ENCODE measurements at places on chromosomes 1 and 21. TPM values are rescaled to one million over a fixed set of nuclear protein-coding genes. Genes with fewer than 3 reads are reported as not detected.

DNA sequence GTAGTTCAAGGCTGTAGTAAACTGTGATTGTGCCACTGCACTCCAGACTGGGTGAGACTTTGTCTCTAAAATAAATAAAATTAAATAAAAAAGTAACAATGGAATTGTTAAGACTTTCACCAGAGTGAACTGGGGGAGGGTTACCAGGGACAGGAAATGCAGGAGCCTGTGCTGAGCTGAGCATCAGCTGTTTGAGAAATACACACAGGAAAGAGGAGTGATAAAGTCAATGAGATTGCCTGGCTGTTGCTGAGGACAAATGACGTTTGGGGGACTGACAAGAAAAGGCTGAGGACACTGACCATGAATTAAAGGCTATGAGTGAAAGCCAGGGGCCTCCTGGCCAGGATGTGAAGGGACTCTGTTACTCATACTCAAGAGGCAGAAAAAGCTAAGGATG is 226.3 kb downstream of the SETD4 start:
- no peaks in the 10 kb centered on the region for H3K36me3 ChIP-seq
- H3K27ac ChIP-seq, result no peak overlapping the region
- no peak overlapping the region for H3K4me3 ChIP-seq

DNA sequence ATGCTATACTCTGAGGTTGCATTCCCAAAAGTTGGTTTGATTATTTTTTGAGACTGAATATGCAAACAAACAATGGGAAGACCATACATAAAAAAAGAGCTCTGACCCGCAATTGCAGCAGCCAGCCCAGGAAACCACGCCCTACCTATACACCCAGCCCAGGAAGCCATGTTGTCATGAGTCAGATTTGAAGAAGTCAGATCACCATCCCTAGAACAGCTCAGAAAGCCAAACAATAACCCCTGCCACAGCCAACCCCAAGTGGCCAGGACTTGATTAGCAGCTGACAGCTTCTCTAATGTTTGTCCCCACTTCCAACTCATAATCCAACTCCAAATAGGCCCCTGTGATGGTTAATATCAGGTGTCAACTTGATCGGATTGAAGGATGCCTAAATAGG is 621.9 kb downstream of the NPHP4 start:
- peaks cover 2% of the 10 kb centered on the region for H3K27me3 ChIP-seq
- H3K27ac ChIP-seq, result no peak overlapping the region
- H3K4me1 ChIP-seq, result peaks cover 13% of the 10 kb centered on the region
- H3K4me3 ChIP-seq, result no peak overlapping the region

- no peak overlapping the region for H3K27ac ChIP-seq
- H3K4me3 ChIP-seq, result no peak overlapping the region
- peaks cover 40% of the 10 kb centered on the region for H3K27me3 ChIP-seq
- peaks cover 8% of the 10 kb centered on the region for H3K4me1 ChIP-seq
These were observed 2.5 kb downstream of the BACE2 start for GRCh38 chr21:41170442-41170841.

DNA sequence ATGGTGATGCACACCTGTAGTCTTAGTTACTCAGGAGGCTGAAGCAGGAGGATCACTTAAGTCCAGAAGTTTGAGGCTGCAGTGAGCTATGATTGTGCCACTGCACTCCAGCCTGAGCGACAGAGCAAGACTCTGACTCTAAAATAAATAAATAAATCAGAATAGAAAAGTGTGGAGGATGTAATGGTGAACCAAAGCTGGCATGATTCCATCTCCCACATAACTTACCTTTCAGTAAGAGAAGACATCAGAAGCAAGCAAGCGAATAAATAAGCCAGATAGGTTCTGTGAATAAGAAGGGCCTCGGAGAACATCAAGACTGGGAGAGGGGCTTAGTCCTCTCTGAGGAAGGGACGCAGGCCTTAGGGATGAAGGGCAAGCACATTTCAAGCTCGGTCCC is 59.5 kb downstream of the TOMM20 start:
- H3K27me3 ChIP-seq, result no peaks in the 10 kb centered on the region
- no peak overlapping the region for H3K27ac ChIP-seq
- H3K36me3 ChIP-seq, result no peaks in the 10 kb centered on the region
- H3K4me3 ChIP-seq, result no peak overlapping the region
- H3K4me1 ChIP-seq, result peaks cover 11% of the 10 kb centered on the region
- DNase-seq, result no peak

- no peak overlapping the region for H3K27ac ChIP-seq
- no peak for DNase-seq
- no peaks in the 10 kb centered on the region for H3K27me3 ChIP-seq
- H3K36me3 ChIP-seq, result peaks cover 9% of the 10 kb centered on the region
- H3K4me3 ChIP-seq, result no peak overlapping the region
These were observed 7.5 kb upstream of the DPH2 start for GRCh38 chr1:43962324-43962723.

DNA sequence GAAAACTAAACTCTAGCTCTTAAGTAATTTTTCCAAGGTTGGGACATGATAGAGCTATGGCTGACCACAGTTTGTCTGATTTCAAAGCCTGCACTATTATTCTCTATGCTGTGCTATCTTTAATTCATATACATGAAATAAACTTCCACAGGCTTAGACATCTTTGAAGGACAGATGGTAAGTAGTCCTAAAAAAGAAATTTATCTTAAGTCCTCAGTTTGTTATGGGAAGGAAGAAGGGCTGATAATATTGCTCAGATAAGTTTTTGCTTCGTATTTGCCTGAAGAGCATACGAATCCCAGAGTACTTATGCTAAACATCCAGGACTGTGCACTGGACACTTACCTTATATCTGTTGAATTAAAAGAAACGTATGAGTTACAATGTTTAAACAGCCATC is 39.6 kb downstream of the VCAM1 start:
- no peaks in the 10 kb centered on the region for H3K36me3 ChIP-seq
- no peak for DNase-seq
- H3K4me3 ChIP-seq, result no peak overlapping the region
- no peak overlapping the region for H3K27ac ChIP-seq
- H3K4me1 ChIP-seq, result no peaks in the 10 kb centered on the region

Gene TMCC2
- total RNA-seq, result 42.5 TPM

Gene MOB3C
- 5.0 TPM for total RNA-seq

DNA sequence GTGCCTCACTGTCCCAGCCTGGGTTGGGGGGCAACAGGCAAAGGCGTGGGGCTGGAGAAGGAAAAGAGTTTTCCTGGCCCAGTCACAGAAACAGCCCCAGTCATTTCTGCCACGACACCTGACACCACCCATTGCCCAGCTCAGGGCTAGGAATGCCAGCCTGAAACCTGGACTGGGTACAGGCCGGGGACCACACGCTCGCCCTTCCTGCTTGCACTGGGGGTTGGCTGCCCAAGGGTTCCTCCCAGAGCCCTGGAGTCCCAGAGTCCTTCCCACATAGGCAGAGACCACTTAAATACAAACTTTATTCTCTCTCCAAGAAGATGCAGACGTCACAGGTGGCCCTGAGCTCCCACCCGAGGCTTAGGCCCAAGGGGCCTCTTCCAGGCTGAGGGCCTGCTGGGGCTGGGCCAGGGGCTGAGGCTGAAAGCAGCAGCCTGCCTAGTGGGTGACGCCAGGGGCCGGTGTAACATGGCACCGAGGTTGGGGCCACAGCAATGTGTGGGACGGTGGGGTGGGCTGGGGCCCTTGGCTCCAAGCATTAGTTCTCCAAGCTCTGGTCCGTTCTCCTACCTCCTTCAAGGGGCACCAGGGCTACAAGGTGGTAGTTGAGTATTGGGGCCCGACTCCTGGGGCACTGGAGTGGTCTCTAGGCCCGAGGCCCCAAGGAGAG is 1.6 kb downstream of the TMEM52 start:
- H3K4me1 ChIP-seq, result peaks cover 4% of the 10 kb centered on the region
- H3K27me3 ChIP-seq, result no peaks in the 10 kb centered on the region
- H3K27ac ChIP-seq, result no peak overlapping the region
- no peak overlapping the region for H3K4me3 ChIP-seq
- H3K36me3 ChIP-seq, result no peaks in the 10 kb centered on the region

Gene GNPAT
- 60.4 TPM for total RNA-seq

GRCh38 chr1:110856410-110856809 is 16.5 kb upstream of the CD53 start:
- no peak for DNase-seq
- H3K36me3 ChIP-seq, result no peaks in the 10 kb centered on the region
- no peak overlapping the region for H3K27ac ChIP-seq
- peaks cover 2% of the 10 kb centered on the region for H3K27me3 ChIP-seq

GRCh38 chr1:62177621-62178020 is 17.0 kb upstream of the L1TD1 start:
- H3K27me3 ChIP-seq, result no peaks in the 10 kb centered on the region
- H3K36me3 ChIP-seq, result no peaks in the 10 kb centered on the region
- no peaks in the 10 kb centered on the region for H3K4me1 ChIP-seq
- no peak overlapping the region for H3K27ac ChIP-seq
- no peak overlapping the region for H3K4me3 ChIP-seq
- DNase-seq, result no peak

DNA sequence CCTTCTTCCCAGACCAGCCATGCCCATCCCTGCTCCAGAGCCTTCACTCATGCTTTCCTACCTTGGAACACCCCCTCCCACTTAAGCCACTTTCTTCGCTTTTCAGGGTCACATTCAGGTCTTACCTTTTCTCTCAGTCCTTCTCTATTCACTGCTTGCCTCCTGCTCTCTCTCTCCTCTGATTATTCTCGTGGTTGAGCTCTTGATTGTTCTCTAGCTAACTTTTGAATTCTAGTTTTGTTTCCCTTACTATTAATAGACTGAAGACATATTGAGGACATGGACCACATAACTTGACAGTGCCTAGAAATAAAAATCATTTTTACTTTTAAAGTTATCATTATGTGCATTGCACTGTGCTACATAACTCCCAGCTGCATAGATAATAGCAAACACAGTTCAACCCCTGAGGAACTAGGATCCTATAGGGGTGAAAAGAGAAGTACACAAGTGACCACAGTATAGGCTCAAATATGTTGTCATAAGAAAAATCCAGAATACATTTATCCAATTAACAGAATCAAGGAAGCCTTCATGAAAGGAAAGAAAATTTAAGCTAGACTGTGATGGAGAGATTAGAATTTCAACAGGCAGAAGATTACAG is 21.5 kb downstream of the INSL5 start:
- no peak overlapping the region for H3K4me3 ChIP-seq
- H3K36me3 ChIP-seq, result no peaks in the 10 kb centered on the region
- no peak for DNase-seq
- peaks cover 4% of the 10 kb centered on the region for H3K4me1 ChIP-seq
- H3K27me3 ChIP-seq, result no peaks in the 10 kb centered on the region

Gene CHIA
- total RNA-seq, result not detected

GRCh38 chr1:75293270-75293669 is 159.1 kb downstream of the LHX8 start:
- H3K36me3 ChIP-seq, result no peaks in the 10 kb centered on the region
- no peak overlapping the region for H3K4me3 ChIP-seq
- peaks cover 3% of the 10 kb centered on the region for H3K27me3 ChIP-seq
- H3K27ac ChIP-seq, result no peak overlapping the region
- no peaks in the 10 kb centered on the region for H3K4me1 ChIP-seq

Gene LMX1A
- total RNA-seq, result not detected

Gene ZNF683
- not detected for total RNA-seq

DNA sequence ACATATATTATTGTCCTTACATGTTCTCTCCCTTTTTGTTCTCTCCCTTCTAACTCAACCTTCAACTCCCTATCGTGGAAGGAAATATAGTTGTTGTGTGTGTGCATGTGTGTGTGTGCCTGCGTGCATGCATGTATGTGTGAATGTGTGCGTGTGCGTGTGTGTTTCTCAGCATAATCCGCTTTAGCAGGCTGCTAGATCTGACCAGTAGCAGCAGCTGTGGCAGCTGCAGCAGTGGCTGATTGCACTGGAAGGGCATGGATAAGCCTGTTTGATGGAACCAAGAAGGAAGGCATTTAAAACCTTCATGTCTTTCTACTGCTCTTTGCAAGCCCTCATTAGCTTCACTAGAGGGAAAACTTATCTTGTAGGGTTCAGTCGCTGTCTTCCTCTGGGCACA is 65.6 kb upstream of the IRF2BP2 start:
- H3K4me1 ChIP-seq, result peaks cover 11% of the 10 kb centered on the region
- no peak for DNase-seq
- H3K27ac ChIP-seq, result peak overlapping the region; percentile 31
- no peaks in the 10 kb centered on the region for H3K27me3 ChIP-seq
- no peak overlapping the region for H3K4me3 ChIP-seq

- no peak for DNase-seq
- H3K36me3 ChIP-seq, result no peaks in the 10 kb centered on the region
- H3K4me3 ChIP-seq, result no peak within 1 kb of the TSS
These were observed at the start of gene FMN2 for GRCh38 chr1:240091614-240092300. FMN2 (plus strand) TSS chr1:240091883; CDS start chr1:240092110, 227 bp downstream.

Data from activated naive CD4-positive, alpha-beta T cell treated with anti-CD3 and anti-CD28 coated beads for 36 hours (primary cell).